ENCODE measurements at places on chromosomes 7 and 10.

- no peak for DNase-seq
Observed at GRCh38 chr10:71634531-71635164, 84.9 kb downstream of the C10orf105 start.

DNA sequence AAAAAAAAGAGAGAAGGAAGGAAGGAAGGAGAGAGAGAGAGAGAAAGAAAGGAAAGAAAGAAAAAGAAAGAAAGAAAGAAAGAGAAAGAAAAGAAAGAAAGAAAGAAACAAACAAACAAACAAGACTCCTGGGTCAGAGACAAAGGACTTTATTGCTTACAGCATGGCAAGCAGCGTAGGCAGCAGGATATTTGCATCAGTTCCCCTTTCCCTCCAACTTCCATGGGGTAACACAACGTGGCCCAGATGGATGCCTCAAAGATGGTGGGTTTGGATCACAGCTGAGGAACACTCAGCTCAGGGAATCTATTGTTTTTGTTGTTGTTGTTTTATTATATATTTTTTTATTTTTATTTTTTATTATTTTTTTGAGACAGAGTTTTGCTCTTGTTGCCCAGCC is 128.5 kb upstream of the VKORC1L1 start:
- no peak for DNase-seq

GRCh38 chr10:71029411-71029892 is 141.1 kb upstream of the PCBD1 start:
- no peak for DNase-seq

- no peak for DNase-seq
Observed at GRCh38 chr10:56142092-56142728, 218.8 kb downstream of the ZWINT start.

- DNase-seq, result no peak
Observed at GRCh38 chr7:27665531-27665930, 2.8 kb upstream of the HIBADH start.

GRCh38 chr7:77731716-77732115 is 35.5 kb downstream of the RSBN1L start:
- DNase-seq, result no peak

DNA sequence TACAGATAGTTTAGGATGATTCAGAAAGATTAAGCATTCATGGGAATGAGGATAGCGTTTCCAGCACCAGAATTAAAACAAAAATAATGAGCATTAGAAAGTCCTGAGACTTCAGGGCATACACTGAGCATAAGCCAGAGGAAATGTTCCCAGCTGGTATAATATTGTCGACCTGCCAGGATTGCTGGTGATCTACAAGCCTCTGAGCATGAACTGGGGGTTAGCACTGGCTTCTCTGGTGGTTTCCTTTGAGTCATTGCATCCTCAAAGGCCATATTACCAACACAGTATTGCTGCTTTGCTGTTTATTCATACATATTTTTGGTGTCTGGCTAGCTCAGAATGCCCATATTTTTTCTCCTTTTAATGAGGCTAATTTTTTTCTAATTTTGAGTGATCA is 10.7 kb upstream of the ATRNL1 start:
- no peak for DNase-seq

DNA sequence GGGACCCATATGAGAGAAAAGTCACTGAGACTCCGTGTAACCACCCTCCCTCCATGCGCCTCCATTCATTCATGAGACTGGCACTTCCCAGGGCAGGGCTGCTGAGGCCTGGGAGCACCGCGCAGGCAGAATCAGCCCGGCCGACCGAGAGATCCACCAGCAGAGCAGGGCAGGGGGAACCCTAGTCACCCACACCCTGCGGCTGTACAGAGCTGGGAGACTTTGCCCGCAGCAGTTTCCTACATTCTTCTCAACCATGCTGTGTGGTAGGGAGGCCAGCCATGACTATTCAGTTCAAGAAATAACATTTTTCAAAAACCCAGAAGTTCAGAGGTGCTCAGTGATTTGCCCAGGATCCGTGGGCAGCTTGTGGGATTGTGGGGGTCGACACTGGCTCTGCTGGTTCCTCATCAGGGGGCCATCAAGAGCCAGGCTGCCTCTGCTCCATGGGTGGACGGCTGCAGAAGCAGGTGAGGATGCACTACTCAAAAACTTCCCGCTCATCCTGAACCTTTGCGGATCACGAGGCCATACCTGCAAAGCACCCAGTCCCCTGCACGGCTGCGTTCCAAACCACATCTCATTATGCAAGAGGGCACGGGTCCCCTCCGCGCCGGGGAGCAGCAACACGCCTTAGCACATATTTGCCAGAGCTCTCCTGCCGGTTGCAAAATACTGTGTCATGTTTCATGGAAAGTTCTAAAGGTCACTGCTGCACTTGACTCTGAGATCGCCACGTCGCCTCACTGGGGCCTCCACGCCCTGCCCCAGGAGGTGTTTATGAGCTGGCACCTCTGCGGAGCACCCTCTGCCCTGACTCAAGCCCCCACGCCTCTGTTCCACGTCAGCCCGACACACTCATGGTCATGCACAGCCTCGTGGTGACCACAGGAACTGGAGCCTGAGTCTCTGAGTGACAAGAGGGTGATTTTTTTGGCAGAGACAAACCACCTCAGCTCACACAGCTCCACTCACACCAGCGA is 132.0 kb downstream of the PRKAG2 start:
- no peak for DNase-seq

- no peak for DNase-seq
Observed at GRCh38 chr7:139094596-139094995, 14.9 kb downstream of the ZC3HAV1 start.

Data from activated naive CD4-positive, alpha-beta T cell (primary cell).